Osteoblast (primary cell): ENCODE measurements at places on chromosomes 7 and 10. TPM values are rescaled to one million over a fixed set of nuclear protein-coding genes. Genes with fewer than 3 reads are reported as not detected.
A peak's percentile ranks its signal among the peaks of the same experiment; 100 is the strongest.

DNA sequence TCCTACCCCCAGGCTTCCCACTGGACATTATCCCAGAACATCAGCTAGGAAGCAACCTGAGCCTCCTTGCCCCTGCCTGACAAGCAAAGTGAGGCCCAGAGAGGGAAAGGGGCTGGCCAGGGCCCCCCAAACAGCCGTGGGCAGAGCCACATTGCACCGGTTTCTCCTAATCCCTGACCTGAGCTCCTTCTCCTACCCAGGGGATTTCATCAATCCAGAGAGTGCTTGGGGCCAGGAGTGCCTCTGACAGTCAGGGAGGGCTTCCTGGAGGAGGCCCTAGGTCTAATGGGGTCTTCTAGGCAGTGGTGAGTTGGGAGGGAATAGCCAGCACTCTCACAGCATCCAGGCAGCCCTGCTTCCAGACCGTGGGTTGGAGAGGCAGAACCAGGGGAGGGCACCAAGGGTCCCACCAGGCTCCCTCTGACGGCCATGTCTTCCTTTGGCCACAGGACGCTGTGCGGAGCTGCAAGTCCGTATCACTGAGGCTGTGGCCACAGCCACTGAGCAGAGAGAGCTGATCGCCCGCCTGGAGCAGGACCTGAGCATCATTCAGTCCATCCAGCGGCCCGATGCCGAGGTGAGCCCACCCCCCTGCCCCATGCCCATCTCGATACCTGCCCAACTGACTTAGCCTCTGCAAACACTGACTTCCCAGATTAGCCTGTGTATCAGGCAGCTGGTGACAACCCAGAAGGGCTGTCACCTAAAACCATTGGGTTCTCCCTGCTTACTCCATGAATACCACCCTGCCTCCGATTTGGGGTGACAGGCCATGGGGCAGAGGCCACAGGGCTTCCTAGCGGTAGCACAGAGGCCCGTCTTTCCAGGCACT is 13.5 kb upstream of the SH2B2 start:
- DNase-seq = peak; percentile 66

DNA sequence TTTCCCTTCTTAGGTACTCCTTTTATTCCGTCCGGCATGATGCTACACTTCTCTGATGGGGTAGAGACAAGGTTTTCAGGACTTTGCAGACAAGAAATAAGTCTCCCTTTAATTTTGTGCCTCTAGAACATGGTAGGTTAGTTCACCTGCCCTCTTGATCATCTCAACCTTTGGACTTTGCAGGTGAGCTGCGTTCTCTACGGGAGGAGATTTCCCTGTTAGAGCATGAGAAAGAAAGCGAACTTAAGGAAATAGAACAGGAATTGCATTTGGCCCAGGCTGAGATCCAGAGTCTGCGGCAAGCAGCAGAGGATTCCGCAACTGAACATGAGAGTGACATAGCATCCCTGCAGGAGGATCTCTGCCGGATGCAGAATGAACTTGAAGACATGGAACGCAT is 9.2 kb downstream of the CCDC136 start:
- no peak for DNase-seq

DNA sequence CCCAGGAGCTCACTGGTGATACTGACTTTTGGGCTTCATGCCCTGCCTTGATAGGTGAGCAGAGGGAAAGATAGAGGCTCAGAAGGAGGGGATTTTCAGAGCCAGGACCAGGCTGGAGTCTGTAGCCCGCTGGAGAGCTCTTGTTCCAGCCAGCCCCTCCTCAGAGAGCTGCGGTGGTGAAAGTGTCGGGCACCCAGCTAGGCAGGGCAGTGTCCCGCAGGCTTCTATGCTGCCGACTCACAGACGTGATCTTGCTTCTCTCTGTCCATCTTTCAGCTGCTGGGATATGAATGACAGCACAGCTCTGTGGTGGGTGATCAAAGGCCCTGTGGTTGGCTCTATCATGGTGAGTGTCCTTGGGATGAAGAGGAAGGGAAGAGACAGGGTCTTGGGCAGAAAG is 35.2 kb downstream of the ADCYAP1R1 start:
- no peak for DNase-seq

- peak; percentile 94 for DNase-seq
Measured at GRCh38 chr10:104255311-104255981, 754 bp downstream of the GSTO1 start.

DNA sequence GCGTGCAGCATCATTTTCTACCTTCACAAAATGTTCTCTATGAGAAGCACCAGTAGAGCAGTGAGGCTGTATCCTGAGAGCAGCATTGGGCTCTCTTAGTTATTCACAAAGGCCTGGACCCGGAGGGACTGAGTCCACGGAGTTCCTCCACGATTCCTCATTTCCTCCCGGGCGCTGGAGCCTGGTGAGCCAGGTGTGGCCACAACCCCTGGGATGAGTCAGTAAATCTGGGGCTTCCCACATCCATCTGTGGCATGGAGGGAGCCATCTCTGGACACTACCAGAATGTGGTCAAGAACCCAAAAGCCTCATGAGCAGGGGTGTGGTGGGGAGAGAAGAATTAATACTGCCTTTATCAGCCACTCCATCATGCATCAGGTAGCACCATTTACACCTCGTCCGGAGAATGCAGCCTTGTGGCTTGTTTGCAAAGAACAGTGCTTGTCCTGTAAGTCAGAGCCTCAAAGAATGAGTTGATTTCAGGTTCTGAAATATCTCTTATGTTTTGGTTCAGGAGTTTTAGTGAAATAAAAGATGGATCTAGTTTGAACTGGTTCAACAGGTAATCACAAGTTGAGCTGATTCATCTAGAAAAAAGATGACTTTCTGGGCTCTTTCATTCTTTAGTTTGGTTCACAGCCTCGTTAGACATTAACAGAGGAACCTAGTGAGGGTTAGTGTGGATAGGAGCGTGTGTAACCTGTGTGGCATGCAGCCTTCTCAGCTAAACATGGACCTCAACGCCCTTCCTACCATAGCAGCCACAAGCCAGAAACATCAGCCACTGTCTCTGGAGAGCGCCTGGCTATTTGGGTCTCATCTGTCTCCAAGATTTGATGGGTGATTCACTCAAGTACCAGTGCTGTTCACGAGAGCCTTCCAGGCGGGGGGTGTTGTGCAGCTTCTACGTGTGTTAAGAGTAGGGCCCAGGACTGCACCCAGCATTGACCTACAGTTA is 95.2 kb downstream of the WDR37 start:
- DNase-seq = no peak

GRCh38 chr7:29597266-29597665 is 33.6 kb downstream of the PRR15 start:
- no peak for DNase-seq

GRCh38 chr10:129888784-129889616 is 75.1 kb downstream of the EBF3 start:
- DNase-seq = peak; percentile 96

DNA sequence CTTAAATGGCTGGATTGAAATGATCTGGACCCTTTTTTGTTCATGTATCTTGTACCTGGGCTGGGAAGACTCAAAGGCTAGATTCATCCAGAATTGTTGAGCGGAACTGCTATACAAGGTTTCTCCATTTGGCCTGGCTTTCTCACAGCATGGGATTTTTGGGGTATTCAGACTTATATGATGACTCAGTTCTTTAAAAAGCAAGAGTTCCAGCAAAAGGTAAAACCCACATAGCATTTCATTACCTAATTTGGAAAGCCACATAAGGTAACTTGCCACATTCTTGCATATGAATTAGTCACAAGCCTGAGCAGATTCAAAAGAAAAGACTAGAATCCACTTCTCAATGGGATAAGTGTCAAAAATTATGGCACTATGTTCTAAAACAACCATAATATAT is 137.4 kb downstream of the HGF start:
- no peak for DNase-seq

- no peak for DNase-seq
Measured at GRCh38 chr10:13268841-13269240, 31.0 kb downstream of the PHYH start.

DNA sequence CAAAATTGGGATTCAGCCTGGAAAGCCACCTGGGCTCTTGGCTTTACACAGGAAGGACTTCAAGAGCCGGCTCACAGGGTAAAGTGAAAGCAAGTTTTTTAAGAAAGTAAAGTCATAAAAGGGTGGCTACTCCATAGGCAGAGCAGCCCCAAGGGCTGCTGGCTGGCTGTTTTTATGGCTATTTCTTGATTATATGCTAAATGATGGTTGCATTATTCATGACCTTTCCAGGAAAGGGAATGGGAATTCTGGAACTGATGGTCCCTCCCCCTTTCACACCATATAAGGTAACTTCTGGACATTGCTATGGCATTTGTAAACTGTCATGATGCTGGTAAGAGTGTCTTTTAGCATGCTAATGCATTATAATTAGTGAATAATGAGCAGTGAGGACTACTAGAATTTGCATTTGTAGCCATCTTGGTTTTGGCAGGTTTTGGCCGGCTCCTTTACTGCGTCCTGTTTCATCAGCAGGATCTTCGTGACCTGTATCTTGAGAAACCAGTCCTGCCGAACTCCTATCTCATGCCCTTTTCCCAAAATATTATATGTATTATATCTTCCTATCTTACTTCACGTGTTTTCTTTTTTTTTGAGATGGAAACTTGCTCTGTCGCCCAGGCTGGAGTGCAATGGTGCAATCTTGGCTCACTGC is 80.5 kb downstream of the HECW1 start:
- no peak for DNase-seq

DNA sequence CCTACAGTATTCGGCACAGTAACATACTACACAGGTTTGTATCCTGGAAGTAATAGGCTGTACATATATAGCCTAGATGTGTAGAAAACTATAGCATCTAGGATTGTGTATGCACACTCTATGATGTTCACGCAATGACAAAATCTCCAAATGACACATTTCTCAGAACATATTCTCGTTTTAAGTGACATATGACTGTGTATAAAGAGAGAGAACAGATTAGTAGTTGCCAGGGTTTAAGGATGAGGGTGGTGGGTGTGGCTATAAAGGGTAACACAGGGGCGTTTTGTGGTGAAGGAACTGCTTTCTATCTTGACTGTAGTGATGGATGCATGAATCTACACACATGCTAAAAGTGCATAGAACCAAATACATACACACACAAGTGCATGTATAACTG is 101.2 kb downstream of the ARL4A start:
- no peak for DNase-seq

GRCh38 chr7:117841011-117841410 is 32.2 kb downstream of the CTTNBP2 start:
- no peak for DNase-seq

The SMARCD3 gene
- 37.4 and 40.2 TPM in 2 replicates for total RNA-seq

The GRID1 gene
- under 0.01 TPM in 1 of 2 replicates, not detected in the other for total RNA-seq

The KCNH2 gene
- not detected in 2 replicates for total RNA-seq

The EZH2 gene
- total RNA-seq = 7.6 and 8.0 TPM in 2 replicates

The OR2A42 gene
- total RNA-seq = under 0.01 TPM in 1 of 2 replicates, not detected in the other

The XRCC2 gene
- total RNA-seq = 0.72 and 1.2 TPM in 2 replicates

The CPEB3 gene
- 1.1 and 1.2 TPM in 2 replicates for total RNA-seq

The CPVL gene
- total RNA-seq = 0.36 TPM in 1 of 2 replicates, not detected in the other
